ENCODE measurements at places on chromosomes 7 and 10.

- no peak for DNase-seq
These were observed 31.6 kb upstream of the ZNF746 start for GRCh38 chr7:149529136-149529718.

GRCh38 chr7:8152489-8153192 lies 109.3 kb downstream of the ICA1 start:
- no peak for DNase-seq

- DNase-seq = no peak
These were observed 12.1 kb downstream of the ABCA13 start for GRCh38 chr7:48183370-48183743.

DNA sequence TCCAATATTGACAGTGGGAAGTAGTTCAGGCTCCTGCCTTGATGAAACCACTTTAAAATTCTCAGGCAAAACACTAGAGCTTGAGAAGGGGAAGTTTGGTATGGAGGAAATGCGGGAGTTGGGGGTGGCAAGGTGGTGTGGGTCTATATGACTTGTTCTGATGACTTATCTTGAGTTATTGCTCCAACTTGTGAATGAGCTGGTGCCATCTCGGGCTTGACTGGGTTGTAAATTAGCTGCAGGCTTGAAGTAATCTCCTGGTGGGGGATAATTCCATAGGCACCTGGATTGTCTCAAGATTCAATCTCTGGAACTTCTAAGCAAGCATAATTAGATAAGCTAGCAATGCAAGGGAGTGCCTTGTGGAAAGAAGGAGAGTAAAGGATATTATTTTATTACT lies 29.0 kb downstream of the MRPL32 start:
- no peak for DNase-seq

DNA sequence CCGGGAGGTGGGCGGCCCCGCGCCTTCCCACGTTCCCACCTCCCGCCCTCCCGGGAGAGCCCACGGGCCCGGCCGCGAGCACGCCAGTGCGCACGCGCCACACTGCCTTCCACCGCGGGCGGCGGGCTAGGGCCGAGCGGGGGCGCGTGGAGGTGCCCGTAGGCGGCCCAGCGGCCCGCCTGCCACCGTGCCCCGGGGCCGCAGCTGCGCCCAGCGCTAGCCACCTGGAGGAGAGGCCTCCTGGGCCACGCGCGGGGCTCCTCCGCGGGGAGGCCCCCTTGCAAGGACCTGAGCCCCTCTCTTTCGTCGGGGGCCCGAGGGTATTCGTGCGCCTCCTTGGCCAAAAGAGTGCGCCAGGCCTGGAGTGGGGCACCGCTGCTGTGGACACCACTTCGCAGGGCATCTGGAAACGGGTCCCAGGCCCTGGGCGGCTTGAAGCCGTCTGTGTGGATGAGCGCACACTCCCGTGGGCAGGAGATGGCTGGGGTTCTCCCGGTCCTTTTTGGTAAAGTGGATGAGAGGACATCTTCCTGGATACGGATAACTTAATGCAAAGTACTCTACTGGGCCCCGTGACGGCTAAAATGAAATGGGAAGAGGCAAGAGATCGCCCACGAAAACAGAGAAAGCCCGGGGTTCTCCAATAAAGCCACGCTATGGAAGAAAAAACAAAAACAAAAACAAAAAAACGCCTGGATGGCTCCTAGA lies 9.0 kb upstream of the EBF3 start:
- no peak for DNase-seq

DNA sequence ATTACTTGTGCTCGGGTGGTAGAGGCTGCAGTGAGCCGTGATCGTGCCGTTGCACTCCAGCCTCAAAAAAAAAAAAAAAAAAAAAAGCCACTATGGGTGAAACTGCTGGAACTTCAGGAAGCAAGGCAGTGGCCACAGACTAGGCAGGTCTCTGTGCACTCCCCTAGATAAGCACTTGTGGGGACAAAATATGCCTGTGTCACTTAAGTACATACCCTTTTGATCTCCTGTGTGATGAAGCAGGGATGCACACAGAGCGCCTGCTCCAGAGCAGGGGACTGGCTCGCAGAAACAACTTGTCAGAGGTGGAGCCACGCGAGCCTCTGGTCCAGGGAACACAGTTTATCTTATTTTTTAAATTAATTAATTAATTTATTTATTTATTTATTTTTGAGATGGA lies 42.9 kb upstream of the PSAP start:
- DNase-seq = no peak

DNA sequence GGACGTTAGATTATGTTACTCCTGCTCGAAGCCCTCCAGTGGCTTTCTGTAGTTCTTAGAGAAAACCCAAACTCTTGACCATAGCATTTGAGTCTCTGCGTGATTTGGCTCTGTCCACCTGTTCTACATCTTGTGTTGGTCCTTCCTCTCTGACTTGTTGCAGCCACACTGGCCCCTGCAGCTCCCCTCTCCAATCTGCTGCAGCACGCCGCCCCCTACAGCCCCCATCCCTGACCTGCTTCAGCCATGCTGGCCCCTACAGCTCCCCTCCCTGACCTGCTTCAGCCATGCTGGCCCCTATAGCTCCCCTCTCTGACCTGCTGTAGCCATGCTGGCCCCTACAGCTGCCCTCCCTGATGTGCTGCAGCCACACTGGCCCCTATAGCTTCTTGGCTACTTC lies 29.2 kb downstream of the TRRAP start:
- DNase-seq = no peak
